Fibroblast of the conjunctiva (primary cell): ENCODE measurements at places on chromosomes 6 and 20.

DNA sequence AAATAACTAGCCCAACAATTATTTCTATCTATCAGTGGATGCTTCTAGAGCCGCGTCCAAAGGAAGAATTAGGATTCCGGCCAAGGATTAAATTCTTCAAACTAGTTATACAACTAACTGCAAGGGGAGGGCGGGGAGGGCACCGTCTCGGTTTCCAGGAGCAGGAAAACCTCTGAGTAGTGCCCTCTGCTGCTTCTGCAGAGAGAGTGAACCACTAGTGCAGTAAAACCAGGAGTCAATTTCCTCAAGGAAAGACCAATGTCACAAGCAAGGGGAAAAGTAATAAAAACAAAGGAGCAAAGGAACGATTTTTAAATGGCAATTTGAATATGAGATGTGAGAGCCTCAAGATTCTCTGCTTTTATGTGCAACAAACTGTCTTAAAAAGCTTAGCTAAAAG, 16.5 kb upstream of the UBE2J1 start:
- no peak for DNase-seq

- no peak for DNase-seq
These were observed 422.2 kb upstream of the SULF2 start for GRCh38 chr20:48207505-48207904.

DNA sequence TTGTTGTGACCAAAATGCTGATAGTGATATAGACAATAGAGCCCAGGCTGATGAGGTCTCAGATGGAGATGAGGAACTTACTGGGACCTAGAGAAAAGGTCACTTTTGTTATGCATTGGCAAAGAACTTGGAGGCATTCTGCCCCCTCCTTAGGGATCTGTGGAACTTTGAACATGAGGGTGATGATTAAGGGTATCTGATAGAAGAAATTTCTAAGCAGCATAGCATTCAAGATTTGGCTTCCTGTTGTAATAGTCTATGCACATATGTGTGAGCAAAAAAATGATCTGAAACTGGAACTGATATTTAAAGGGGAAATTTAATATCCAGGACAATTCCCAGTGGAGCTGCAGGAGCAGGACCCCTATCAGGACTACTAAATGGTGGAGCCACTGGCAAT, 17.1 kb downstream of the HLA-A start:
- no peak for DNase-seq

DNA sequence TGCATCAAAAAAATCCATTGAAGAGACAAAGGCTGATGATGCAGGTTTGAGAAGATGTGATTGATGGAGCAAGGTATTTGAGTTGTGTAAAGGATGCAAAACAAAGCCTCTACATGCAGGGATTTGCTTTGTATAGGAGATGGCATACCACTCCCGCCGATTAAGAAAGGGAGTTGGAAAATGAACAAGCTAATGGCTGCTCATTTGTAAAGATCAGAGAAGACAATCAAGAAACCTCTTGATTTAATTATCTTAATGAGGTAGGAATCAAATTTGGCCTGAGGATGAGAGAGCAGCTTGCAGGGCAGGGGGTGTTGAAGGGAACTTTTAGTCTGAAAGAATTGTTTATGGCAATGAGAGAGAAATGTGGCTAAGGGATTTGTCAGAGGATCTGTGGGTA, 448.2 kb upstream of the ADGRB3 start:
- no peak for DNase-seq

DNA sequence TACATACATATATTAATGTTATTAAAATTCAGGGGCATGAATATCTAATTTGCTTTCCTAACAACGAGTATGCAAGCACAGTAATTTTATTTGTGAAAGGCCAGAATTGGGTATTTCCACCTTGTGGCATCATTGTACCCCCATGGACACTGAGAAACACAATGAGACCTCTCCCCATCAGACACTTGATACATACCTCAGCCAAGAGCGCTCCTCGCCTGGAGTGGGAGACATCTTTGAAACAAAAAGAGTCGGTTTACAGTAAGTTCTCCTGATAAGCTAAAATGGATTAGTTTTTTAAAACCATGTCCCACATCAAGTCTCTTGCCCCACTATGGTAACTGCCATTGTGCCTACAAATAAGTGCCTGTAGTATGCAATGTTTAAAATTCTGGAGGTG, 2.1 kb downstream of the CNR1 start:
- DNase-seq: no peak

- DNase-seq: no peak
These were observed 18.8 kb downstream of the ARHGAP40 start for GRCh38 chr20:38620441-38620840.

- DNase-seq: no peak
These were observed 16.6 kb upstream of the MAPK13 start for GRCh38 chr6:36113703-36114102.

GRCh38 chr6:143744551-143745165, 66.9 kb downstream of the PHACTR2 start:
- no peak for DNase-seq

DNA sequence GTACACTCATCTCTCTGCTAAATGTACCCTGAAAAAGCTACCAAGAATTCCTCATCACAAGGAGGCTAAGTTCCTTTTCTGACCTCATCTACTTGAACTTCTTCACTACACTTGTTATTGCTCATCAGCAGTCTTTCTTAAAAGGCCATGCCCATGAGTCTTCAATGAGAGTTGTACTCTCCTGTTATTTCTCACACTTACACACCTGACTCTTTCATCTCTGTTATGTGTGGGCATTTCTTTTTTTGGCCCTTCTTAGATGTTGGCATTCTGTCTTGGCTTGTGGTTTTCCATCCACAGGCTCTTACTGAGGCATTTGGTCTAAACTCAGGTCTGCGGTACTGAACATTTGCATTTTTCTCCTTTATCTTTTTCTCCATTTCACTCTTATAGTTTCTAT, 10.7 kb upstream of the SLC17A1 start:
- DNase-seq: no peak

DNA sequence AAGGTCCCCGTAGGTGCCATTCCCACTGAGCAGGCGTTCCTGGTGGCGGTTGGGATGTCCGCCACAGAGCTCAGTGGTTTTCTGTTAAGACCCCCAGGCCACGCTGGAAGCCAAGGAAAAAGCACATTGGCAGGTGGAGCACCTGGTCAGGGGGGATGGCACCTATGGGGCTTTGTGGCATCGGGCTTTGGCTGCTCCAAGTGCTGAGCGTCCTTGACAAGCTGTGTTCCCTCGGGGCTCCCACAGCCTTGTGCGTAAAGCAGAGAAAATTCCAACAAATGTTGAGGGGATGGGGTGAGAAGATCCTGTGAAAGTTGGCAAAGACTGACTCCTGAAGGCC, 135.4 kb downstream of the JPH2 start:
- DNase-seq: no peak

DNA sequence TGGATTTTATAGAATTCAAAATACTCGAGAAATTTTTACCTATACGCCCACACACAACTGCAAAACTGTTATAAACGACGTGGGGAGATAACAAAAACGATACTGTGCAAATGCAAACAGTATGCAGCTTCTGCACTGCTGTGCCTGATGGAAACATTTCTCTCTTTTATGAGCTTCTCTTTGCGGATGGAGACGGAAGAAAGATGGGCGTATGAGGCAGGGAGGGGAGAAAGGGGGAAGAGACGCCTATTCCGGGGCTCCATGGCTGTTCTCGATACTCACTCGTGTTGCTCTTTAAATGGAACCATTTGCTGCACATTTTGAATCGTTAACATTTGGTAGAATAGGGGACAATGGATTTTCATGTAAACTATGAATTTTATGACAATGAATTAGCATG, 69.1 kb upstream of the EXOC2 start:
- DNase-seq: no peak

- DNase-seq: no peak
These were observed 1.2 kb downstream of the ARFGAP1 start for GRCh38 chr20:63273635-63274380.

GRCh38 chr6:33746036-33746600, 587 bp downstream of the IP6K3 start:
- peak; percentile 59 for DNase-seq

DNA sequence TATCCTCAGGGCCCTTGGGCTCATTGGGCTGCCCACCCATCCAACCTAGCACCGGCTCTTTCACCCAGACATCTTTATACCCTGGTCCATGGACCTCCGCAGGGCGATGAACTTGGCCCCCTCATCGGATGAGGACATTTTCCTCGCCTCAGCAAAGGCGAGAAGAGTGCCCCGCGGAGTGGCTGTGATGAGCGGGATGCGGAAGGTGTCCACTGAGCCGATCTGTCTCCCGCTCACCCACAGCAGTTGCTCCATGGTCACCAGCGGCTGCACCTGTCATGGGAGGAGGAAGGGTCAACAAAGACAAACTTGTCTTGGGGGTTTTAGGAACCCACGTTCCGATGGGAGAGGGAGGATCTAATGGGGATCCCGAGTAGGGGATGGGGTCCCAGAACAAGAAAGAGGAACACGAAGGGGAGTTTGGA, 690 bp downstream of the NEU1 start:
- DNase-seq: no peak

GRCh38 chr6:126534401-126534800, 194.5 kb downstream of the CENPW start:
- DNase-seq: no peak

- no peak for DNase-seq
These were observed 39.7 kb downstream of the DLL1 start for GRCh38 chr6:170250981-170251775.

DNA sequence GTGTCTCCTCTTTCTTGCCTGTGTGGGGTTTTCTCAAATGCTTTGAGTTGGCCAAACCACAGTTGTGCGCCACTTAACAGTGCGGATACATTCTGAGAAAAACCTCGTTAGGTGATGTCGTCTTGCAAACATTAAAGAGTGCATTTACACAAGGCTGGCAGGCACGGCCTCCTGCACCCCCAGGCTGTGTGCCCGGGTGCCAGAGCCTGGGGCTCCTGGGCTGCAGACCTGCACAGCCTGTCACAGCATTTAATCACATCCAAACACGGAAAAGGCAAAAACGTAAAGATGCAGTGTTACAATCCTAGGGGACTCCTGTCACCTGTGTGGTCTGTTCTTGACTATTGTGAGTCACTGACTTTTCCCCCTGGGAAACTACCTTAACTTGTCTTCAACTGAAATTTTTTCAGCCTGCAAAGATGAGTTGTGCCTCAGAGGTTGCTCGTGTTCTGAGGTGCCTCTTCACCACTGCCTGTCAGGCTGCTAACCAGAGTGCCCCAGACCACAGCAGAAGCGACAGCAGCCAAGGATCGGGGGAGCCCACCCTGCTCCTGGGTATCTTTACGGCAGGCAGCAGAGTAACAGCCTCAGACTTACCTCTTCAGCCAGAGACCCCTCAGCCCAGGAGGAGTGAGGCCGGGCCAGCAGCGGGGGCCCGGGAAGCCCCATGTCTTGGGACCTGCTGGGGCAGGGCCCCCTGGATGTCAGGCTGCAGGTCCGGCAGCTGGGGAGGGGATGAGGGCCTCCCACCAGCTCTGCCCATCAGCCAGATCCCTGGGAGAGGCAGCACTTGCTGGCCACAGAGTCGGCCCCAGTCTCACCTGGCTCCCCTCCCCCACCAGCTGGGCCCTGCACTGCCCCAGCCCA, 683 bp upstream of the C20orf204 start:
- no peak for DNase-seq

DNA sequence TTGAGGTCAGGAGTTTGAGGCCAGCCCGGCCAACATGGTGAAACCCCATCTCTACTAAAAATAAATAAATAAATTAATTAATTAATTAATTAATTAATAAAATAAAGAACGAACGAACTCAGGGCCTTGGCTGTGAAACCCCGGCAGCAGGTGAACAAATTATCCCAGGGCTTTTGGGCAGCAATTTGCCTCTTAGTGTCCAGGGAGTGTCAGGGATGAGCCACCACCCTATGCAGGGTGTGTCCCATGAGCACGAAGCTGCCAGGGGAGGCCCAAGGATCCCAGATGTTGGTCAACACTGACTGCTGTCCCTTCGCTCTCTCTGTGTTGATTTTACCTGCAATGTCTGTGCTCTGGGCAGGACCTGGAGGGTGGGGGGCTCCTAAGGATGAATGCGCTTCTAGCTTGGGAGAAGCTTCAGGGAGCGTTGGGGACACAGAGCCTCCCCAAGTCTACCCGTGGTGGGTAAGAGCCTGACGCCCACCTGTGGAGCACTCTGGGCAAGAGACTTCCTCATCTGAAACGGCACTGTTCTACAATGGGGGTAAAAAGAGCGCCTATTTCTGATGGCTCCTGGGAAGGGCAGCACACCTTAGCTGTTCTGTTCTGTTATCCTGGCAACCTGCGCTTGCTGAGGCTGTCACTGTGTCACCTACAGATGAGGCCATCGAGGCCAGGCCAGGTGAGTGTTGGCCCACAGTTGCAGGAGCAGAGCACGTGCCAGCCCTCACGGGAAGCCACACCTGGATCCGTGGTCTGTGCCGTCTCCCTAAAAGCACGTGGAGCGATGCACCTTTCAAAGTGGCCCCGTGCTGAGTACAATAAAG, 125.5 kb upstream of the CDH4 start:
- DNase-seq: no peak

DNA sequence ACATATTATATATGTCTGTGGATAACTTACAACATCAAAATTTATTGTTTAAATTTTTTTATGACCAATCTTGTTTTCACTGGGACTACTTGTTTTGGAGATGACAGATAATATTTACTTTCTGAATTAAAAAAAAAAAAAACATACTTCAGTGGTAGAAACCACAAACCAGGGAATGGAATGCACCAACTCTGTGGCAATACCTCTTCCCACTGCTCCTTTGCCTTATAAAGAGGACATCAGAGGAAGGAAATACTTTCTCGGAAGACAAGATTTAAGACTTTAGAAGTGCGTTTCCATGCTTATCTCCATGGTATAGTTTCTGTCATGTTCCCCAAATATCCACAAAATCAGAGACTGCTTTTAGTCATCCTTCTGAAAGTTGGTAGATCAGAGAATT, 1241.1 kb upstream of the EYS start:
- DNase-seq: no peak

DNA sequence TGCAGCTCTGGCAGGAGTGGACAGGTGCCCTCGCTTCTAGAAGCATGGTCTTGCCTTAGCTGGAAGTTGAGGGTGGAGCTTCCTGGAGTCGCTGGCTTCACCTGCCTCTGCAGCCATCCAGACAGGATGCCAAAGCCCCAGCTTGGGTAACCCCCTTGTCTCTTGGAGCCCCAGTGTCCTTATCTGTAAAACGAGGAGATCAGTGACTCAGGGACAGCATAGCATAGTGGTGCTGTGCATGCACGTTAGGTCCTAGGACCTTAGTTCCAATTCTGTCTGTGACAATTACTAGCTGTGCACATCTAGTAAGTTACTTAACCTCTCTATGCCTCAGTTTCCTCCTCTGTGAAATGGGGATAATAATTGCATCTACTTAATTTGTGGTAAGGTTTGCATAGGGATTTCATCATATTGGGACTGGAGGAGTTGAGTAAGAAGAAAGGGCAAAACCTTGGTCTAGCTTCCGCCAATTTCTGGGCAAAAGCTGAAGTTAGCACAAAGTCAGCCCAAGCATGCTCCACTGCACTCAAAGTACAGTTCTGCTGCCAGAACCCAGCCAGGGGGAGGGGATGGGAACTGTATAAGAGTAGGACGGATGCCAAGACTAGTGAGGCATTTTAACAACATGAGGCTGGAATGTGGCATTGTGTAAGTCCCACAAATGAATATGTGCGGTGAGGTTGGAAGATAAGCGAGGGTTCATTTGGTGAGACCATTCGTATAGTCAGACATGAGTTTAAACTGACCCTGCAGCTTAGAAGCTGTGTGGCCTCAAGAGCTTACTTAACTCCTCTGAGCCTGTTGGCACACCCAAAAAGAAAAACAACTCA, 24.5 kb downstream of the TOX2 start:
- DNase-seq: peak; percentile 99

- DNase-seq: no peak
These were observed 116.7 kb upstream of the FRMD1 start for GRCh38 chr6:168195712-168196111.
